ENCODE measurements at places on chromosomes 2 and 18. TPM values are rescaled to one million over a fixed set of nuclear protein-coding genes. Genes with fewer than 3 reads are reported as not detected.
A peak's percentile ranks its signal among the peaks of the same experiment; 100 is the strongest.

DNA sequence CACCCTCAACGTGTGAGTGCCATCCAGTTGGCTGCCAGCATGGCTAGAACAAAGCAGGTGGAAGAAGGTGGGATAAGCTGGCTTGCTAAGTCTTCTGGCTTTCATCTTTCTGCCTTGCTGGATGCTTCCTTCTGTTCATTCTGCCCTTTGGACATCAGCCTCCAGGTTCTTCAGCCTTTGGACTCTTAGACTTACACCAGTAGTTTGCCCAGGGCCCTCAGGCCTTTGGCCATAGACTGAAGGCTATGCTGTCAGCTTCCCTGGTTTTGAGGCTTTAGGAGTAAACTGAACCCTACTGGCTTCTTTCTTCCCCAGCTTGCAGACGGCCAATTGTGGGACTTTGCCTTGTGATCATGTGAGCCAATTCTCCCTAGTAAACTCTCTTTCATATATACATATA, 155.0 kb upstream of the SERTAD2 start:
- no peak for DNase-seq

DNA sequence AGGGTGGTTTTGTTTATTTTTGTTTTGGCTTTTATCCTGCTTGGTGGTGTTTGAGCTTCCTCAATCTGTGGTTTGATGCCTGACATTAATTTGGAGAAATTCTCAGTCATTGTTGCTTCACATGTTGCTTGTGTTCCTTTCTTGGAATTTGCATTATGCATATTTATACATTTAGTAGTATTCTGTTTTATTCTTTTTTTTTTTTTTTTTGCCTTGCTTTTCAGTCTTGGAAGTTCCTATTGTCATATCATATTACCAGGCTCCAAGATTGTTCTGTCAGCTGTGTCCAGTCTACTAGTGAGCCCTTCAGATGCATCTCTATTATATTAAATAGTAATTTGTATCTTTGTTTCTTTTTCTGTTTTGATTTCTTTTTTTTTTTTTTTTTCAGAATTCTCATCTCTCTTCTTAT, 77.0 kb downstream of the EPC2 start:
- peak; percentile 25 for DNase-seq

DNA sequence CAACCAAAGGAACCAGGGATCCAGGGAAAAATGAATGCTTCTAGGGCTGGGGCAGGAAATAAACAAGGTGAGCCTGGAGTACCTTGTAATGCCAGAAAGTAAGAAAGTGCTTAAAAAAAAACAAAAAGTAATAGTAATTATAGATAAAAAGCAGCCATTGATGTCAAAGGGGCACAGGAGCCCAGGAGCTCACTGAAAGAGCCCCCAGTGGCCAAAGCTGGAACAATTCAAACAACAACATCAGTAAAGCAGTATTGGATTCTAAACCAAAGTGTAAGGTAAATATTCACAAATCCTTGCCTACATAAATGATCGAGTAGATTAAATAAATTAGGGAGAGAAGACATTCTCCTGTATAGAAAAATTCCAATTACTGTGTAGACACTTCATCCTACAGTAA, 114.3 kb upstream of the ARL4C start:
- no peak for DNase-seq

DNA sequence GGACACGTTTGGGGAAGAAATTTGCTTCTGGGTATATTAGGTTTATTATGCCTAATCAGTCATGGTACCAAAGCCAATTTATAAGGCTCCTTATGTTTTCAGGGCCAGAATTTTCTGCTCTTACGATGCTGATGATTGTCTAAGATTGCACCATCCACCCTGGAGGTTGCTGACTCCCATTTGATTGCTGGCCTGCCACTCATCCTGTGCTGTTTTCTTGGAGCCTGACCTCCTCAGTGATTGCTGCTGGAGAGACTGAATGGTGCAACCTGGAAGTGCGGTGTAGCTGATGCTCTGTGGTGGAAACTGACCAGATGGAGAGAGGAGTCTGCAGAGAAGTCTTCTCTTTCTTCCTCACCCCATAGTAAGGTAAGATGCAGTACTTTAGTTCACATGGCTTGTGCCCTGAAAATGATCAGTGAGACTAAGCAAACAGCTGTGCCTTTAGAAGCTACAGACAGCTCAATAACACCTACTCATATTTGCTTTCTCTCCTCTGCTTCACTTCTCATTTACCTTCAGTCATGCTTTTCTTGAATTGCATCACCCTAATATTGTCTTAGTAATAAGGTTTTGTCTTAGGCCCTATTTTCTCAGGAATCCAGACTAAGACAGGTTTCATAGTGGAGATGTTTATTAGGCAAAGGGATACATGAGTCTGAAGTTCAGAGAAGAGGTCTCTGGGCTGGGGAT, 17.4 kb downstream of the ZNF24 start:
- DNase-seq = no peak

GRCh38 chr2:201233192-201233811, 27.0 kb upstream of the CASP8 start:
- DNase-seq = no peak

- DNase-seq = no peak
These were observed 58.5 kb downstream of the BCL2 start for GRCh38 chr18:63261029-63261428.

DNA sequence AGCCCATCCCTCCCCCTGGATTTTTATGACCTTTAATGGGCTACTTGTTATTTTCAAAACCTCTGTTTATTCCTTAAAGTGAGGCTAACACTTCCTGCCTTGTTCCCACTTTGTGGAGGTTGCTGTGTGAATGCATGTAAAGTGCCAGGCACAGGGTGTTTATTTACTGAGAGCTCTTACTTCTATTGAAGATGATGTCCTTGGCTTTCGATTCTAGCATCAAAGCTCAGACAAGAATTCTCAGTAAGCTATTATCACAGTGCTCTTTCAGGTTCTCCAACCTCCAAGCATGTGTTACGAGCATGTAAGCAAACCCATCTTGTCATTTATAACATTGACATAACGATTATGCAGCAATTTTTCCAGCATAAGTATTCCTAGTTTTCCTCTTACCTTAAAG, 44.2 kb downstream of the DPYSL5 start:
- DNase-seq = no peak

- DNase-seq = peak; percentile 44
These were observed 84.6 kb downstream of the PLCL1 start for GRCh38 chr2:197889041-197889440.

GRCh38 chr2:168602379-168602778, 146.3 kb downstream of the CERS6 start:
- DNase-seq = no peak

- DNase-seq = no peak
These were observed 82.2 kb upstream of the LGALSL start for GRCh38 chr2:64371727-64372126.

DNA sequence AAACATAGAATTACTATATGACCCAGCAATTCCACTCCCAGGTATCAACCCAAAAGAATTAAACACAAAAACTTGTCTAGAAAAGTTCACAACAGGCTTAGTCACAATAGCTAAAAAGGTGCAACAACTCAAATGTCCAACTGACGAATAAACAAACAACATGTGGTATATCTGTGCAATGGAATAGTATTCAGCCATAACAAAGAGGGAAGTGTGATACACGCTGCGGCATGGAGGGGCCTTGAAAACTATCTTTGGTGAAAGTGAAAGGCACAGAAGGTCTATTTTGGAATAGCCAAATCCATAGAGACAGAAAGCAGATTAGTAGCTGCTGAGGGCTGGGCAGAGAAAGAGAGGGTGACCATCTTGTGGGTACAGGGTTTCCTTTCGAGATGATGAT, 72.1 kb downstream of the DDX1 start:
- no peak for DNase-seq

GRCh38 chr2:237453671-237454070, 33.4 kb upstream of the MLPH start:
- DNase-seq = no peak

- no peak for DNase-seq
These were observed 31.2 kb downstream of the ASAP2 start for GRCh38 chr2:9237831-9238230.

- peak; percentile 80 for DNase-seq
These were observed 57.2 kb upstream of the RTN4 start for GRCh38 chr2:55107436-55107835.

DNA sequence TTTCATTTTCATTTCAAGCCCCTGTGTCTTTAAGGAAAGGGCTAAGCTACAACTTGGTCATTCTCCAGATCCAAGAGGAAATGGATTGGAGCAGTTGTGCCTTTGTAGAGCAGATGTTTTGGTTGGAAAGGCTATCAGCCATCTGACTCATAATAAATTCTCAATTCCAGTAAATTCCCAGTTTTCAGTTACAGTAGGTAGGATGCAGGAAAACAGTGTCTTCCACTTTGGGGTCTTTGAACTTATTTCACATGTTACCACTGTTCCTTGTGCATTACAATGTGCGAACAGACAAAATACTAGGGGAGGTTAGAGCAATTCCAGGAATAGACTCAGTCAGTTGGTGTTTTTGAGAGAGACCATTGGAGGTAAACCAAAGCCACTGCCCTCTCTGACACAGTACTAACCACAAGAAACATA, 211.9 kb downstream of the BABAM2 start:
- DNase-seq = peak; percentile 97

- no peak for DNase-seq
These were observed 135.6 kb upstream of the KYNU start for GRCh38 chr2:142741764-142742269.

DNA sequence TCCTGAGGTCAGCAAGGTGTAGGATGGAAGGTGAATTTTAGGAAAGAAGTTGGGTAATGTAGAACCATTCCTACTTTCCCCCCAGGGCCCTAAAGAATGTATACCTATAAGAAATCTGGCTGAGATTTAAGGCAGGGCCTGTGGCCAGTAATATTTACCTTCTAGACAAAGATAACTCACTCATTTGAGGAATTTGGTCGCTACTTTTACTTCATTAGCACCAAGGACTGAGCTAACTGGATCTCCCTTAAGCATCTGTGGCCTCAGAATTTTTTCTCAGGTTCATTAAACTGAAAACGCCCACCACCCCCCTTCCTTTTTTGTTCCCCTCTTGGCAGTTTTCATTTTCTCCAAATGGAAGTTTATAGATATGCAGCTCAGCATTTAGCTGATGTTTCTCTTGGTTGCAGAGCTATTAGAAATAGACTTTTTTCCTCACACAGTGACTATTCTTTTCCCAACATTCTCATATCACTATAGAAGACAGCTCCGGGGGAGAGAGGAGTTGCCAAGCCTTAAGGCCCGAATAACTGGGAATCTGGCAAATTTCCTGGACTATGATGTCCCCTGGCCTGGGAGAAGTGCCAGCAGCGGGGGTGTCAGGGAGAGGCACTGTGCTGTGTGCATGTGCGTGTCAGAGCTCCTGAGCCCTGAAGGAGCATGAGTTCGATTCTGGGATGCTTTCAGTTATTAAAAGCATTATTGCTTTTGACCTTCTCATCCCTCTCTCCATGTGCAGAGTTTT, 310.9 kb downstream of the PRKCE start:
- DNase-seq = peak; percentile 60

DNA sequence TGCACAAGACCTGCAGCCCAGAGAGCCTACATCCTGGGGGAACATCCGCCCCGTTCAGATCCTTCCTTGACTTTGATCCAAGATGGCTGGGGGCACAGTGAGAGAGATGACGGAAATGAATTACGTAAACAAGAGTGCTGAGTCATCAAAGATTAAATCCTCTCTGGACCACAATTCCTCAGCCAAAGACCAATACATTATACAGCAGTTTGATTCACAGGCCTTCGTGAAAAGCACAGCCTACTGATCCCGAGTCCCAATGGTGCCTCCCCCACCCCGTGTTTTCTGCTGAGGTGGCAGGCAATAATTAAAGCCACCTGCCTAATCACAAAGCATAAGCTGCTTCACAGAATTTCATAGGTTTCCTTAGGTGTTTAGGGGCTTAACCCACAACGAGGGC, 43.0 kb downstream of the MYO5B start:
- peak; percentile 13 for DNase-seq

DNA sequence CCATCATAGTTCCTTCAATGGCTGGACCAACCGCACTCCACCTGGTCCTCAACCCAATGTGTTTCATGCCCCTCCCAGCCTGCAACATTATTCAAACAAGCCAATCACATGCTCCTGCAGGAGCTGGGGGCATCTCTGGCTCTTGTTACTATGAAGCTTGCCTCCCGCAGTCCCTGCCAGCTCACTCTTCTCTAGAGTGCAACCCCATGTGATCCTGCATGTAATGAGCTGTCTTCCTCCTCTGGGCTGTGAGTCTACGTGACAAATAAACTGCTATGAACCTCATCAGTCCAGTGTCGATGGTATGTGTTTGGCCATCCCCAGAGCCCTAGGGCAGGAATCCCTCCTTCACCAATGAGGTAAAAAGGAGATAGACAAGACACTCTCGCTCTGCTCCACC, 15.8 kb upstream of the BOD1L2 start:
- DNase-seq = no peak

- DNase-seq = no peak
These were observed 126.8 kb downstream of the ZNF521 start for GRCh38 chr18:25225151-25225550.

DNA sequence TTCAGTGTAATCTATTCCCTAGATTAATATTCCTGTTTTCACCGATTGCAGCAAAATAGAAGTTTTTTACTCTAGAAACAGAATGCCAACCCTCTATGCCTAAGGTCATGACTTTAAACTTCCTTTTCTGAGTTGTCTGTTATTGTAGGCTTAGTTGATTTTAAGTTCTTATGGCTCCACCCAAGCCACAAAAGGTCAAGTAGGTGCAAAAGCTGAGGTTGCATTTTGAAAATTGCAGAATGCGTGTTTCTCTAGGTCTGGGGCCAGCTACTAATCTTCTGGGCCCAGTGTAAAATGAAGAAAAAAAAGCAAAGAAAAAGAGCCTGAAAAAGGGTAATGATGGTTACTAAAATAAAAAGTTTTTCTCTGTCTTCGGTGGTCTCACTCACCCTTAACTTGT, 635.7 kb upstream of the FAM98A start:
- no peak for DNase-seq

DNA sequence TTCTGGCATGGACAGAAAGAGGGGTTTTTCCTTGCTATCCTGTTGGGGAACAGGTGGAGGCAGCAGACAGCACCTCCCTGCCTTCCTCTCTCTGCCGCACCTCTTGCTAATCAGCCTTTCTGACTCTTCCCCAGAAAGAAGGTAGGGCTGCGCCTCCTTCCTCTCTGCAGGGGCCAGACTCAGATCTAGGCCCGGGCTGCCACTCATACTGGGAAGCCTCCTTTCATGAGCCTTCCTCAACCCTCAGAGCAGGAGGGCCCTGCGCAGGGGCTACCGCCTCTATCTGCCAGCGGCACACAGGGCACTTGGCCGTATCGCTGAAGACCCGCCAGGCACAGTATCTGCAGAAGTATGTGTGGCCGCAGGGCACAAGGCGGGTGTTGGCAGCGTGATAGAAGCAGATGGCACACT, 7.1 kb downstream of the NEURL3 start:
- no peak for DNase-seq

GRCh38 chr2:102674370-102674769, 55.0 kb downstream of the SLC9A2 start:
- DNase-seq = no peak

- DNase-seq = peak; percentile 96
These were observed 24.4 kb upstream of the RAB31 start for GRCh38 chr18:9683418-9684396.

STARD6 gene
- not detected for total RNA-seq

IGFBP5 gene
- total RNA-seq = 0.46 TPM

CLASP1 gene
- 42.9 TPM for total RNA-seq

NMUR1 gene
- not detected for total RNA-seq

HRH4 gene
- not detected for total RNA-seq

VWA3B gene
- not detected for total RNA-seq

POTEE gene
- not detected for total RNA-seq

HNRNPA3 gene
- total RNA-seq = 67.6 TPM

PRSS56 gene
- total RNA-seq = 0.40 TPM

RAPGEF4 gene
- 0.23 TPM for total RNA-seq

ITPRIPL1 gene
- total RNA-seq = 0.83 TPM

CNTNAP5 gene
- total RNA-seq = not detected

CHRND gene
- 7.1 TPM for total RNA-seq

Measured in LHCN-M2 (cell line).